Activated naive CD8-positive, alpha-beta T cell treated with anti-CD3 and anti-CD28 coated beads for 36 hours (primary cell): ENCODE measurements at places on chromosomes 16 and 17. TPM values are rescaled to one million over a fixed set of nuclear protein-coding genes. Genes with fewer than 3 reads are reported as not detected.

DNA sequence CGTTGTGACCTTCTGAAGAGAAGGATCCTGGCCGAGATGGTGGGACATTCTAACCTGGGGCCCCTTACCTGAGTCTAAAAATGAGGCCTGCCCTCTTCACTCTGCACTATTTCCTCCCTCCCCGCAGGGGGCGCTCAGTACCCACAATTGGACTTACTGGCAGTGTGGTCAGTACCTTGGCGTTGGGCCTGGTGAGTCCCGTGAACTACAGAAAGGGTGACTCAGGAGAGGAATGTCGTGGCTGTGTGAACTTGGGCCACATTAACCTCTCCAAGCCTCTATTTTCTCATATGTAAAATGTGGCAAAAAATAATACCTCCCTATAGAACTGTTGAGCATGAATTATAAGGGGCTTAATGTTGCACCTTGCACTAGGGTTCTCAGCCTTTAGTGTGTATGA lies 3.9 kb downstream of the RSAD1 start:
- H3K36me3 ChIP-seq: peaks cover 17% of the 10 kb centered on the region
- peak; percentile 79 for DNase-seq
- no peak overlapping the region for H3K4me3 ChIP-seq
- H3K27me3 ChIP-seq: no peaks in the 10 kb centered on the region
- H3K27ac ChIP-seq: peak overlapping the region; percentile 56

GRCh38 chr16:1014771-1015495 lies 33.4 kb downstream of the SOX8 start:
- H3K4me1 ChIP-seq: no peaks in the 10 kb centered on the region
- no peaks in the 10 kb centered on the region for H3K36me3 ChIP-seq
- no peak overlapping the region for H3K27ac ChIP-seq
- peaks cover 6% of the 10 kb centered on the region for H3K27me3 ChIP-seq
- no peak for DNase-seq
- H3K4me3 ChIP-seq: no peak overlapping the region

GRCh38 chr16:61419791-61420190 lies 616.4 kb downstream of the CDH8 start:
- DNase-seq: no peak
- H3K27me3 ChIP-seq: no peaks in the 10 kb centered on the region
- H3K27ac ChIP-seq: no peak overlapping the region
- H3K36me3 ChIP-seq: no peaks in the 10 kb centered on the region
- no peak overlapping the region for H3K4me3 ChIP-seq

SLC5A11 gene
- total RNA-seq: 0.10 TPM

DNA sequence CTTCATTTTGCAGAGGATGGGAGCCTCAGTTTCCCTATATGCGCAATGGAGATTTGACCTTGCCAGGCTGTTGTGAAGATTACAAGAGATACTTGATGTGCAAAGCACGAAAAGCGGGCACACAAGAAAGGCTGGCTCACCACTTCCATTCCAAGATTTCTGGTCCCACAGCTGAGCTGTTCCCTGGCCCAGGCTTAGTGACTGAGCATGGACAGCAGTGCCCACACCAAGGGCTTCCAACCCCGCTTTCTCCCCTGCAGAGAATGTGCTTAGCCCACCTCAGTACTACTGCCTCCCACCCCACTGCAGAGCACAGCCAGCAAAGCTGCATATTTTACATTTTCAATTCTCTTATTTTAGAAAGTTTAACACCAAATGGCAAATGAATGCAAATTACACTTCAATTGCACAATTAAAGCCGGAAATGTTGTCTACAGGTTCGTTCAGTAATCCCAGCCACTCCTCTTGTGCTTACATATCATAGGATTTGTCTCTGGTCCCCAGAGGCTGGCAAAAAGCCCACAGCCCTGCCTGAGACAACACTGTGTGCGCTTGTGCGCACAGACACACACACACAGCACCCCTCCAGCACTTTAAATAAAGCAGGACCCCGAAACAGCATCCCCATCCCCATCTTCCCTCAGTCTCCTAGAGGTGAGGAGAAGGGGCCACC lies 51.8 kb downstream of the VAC14 start:
- DNase-seq: no peak
- H3K27me3 ChIP-seq: no peaks in the 10 kb centered on the region
- no peak overlapping the region for H3K4me3 ChIP-seq

GRCh38 chr17:1511756-1512321 lies 4.6 kb downstream of the INPP5K start:
- no peak for DNase-seq
- no peak overlapping the region for H3K27ac ChIP-seq
- no peak overlapping the region for H3K4me3 ChIP-seq
- peaks cover 13% of the 10 kb centered on the region for H3K4me1 ChIP-seq
- H3K36me3 ChIP-seq: peaks cover 2% of the 10 kb centered on the region

GRCh38 chr17:57651996-57652395 lies 93.1 kb downstream of the CCDC182 start:
- DNase-seq: no peak
- peaks cover 5% of the 10 kb centered on the region for H3K4me1 ChIP-seq
- H3K4me3 ChIP-seq: no peak overlapping the region
- no peaks in the 10 kb centered on the region for H3K27me3 ChIP-seq
- H3K27ac ChIP-seq: no peak overlapping the region

RHOT2 gene
- total RNA-seq: 128 TPM

GRCh38 chr17:49362723-49363117 lies 670 bp upstream of the ZNF652 start:
- no peaks in the 10 kb centered on the region for H3K27me3 ChIP-seq

GRCh38 chr17:82599674-82600661 lies 48.3 kb downstream of the WDR45B start:
- no peak for DNase-seq
- peaks cover 15% of the 10 kb centered on the region for H3K36me3 ChIP-seq
- no peak overlapping the region for H3K27ac ChIP-seq
- no peaks in the 10 kb centered on the region for H3K27me3 ChIP-seq
- no peak overlapping the region for H3K4me3 ChIP-seq

DNA sequence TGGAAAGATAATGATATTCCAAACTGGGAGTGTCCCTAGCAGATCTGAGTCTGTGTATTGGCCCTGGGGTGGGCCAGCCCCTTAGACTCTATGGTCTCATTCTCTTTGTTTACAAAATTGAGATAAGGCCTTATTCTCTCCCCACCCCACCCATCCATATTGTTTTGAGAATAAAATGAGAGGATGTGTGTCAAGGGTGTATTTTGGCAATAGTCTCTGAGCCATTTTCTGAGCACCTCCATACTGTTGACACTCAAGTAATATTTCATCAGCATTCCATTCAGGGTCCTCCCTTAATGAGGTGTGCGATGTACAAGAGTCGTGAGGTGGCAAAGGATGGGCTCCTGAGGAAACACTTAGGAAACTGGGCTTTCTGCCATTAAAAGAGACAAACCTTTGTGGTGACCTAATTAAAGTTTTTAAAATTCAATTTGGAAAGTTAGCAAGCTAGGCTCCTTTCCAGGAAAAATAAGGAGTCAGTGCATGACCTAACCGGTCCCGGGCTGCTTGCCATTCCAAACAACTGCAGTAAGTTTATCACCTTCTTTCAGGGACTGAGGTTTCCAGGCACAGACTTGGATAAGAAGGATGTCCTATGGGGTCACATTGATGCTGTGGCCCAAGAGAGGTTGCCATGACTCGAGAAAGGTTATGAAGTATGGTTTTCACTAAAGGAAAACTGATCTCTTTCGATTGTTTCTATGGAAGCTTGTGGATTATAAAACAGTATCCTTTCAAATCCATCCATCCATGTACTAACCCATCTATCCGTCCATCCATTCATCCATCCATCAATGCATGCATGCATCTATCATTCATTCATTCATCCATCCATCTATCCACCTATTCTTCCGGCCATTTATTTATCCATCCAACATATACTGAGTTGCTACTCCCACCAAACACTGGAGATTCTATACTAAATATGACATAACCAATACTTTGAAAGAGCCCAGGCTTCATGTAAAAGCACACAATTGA lies 443.3 kb downstream of the UTP18 start:
- peaks cover 11% of the 10 kb centered on the region for H3K27me3 ChIP-seq
- H3K27ac ChIP-seq: no peak overlapping the region
- DNase-seq: no peak
- no peaks in the 10 kb centered on the region for H3K4me1 ChIP-seq
- no peaks in the 10 kb centered on the region for H3K36me3 ChIP-seq
- no peak overlapping the region for H3K4me3 ChIP-seq

GRCh38 chr17:9928601-9929333 lies 23.7 kb upstream of the RCVRN start:
- no peak overlapping the region for H3K27ac ChIP-seq
- H3K4me1 ChIP-seq: peaks cover 2% of the 10 kb centered on the region
- no peaks in the 10 kb centered on the region for H3K27me3 ChIP-seq
- no peaks in the 10 kb centered on the region for H3K36me3 ChIP-seq

GRCh38 chr17:81200695-81201580 lies 21.8 kb downstream of the CEP131 start:
- H3K36me3 ChIP-seq: no peaks in the 10 kb centered on the region
- no peaks in the 10 kb centered on the region for H3K4me1 ChIP-seq
- DNase-seq: no peak
- H3K27me3 ChIP-seq: no peaks in the 10 kb centered on the region
- H3K4me3 ChIP-seq: no peak overlapping the region
- H3K27ac ChIP-seq: no peak overlapping the region

GRCh38 chr16:81531419-81531821 lies 86.8 kb downstream of the CMIP start:
- no peaks in the 10 kb centered on the region for H3K27me3 ChIP-seq
- no peak for DNase-seq
- H3K36me3 ChIP-seq: peaks cover 10% of the 10 kb centered on the region
- H3K4me1 ChIP-seq: peaks cover 13% of the 10 kb centered on the region

DNA sequence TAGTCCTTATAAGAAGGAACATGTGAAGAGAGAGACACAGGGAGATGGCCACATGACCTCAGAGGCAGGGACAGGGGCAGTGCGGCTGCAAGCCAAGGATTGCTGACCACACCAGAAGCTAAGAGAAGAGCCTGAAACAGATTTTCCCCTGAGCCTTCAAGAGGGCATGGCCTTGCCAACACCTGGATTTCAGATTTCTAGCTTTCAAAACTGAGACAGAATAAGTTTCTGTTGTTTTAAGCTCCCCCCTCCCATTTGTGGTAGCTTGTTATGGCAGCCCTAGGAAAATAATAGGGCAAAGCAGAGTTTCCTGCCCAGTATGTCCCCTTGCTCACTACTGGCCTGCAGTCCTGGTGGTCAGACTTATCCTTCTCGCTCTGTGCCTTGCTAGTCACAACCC lies 204.5 kb downstream of the CCDC182 start:
- H3K4me1 ChIP-seq: peaks cover 27% of the 10 kb centered on the region
- H3K4me3 ChIP-seq: no peak overlapping the region
- no peaks in the 10 kb centered on the region for H3K27me3 ChIP-seq
- no peak overlapping the region for H3K27ac ChIP-seq

TOP2A gene
- 244 TPM for total RNA-seq

PRSS36 gene
- not detected for total RNA-seq

TBC1D28 gene
- not detected for total RNA-seq

GRCh38 chr16:28155293-28155692 lies 56.5 kb downstream of the XPO6 start:
- H3K4me1 ChIP-seq: peaks cover 50% of the 10 kb centered on the region
- no peak overlapping the region for H3K4me3 ChIP-seq
- no peaks in the 10 kb centered on the region for H3K27me3 ChIP-seq
- H3K27ac ChIP-seq: no peak overlapping the region

DNA sequence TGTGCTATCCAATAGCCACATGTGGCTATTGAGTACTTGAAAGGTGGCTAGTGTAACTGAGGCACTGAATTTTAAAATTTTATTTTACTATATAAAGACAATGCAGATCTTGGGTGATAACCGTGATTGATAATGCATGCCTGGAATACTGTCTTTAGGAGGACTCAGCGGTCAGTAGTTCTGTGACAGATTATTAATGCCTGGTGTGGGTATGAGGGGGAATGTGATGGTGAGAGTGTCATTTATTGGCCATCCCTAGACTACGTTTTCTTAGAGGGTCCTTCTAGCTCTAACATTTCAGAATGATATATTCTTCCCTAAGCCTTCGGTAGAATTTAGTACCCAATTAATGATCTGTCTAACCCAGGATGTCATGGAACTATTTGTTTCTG lies 157.6 kb downstream of the CPPED1 start:
- peak overlapping the region; percentile 98 for H3K27ac ChIP-seq
- no peak for DNase-seq
- peaks cover 10% of the 10 kb centered on the region for H3K36me3 ChIP-seq

TPSG1 gene
- not detected for total RNA-seq

ITGAD gene
- total RNA-seq: not detected

DNA sequence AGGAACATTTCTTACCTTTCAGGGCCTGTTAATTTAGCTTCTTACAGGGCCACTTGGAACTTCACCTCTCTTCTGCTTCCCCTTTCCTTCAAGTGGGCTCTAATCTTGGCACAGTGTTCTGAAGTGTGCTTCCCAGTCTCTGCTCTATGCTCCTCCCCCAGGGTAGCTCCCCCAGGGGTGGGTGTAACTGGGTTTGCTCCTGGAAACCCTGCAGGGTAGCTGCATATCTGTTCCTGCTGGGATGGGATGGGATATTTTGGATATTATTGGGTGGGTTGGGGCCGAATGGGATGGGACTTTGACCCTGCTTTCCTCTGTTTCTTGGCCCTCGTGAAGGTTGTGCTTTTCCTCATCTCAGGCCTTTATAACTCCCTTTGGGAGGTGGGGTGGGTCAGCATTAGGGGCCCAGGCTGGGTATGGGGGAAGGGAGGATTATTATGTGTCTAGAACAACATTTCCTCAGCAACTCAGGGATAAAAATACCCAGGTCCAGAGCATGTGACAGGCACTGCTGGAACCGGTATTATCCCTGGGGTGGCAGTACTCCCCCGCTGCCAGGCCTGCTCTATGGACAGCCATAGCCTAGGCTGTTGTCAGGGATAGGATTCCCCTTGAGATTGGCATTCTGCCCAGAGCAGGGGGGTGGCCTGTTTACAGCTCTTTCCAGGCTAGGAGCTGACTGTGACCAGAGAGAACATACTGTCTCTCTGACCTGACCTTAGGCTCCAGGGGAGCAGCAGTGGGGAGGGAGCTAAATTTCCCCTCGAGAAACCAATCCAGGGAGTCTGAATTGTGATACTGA lies 5.0 kb downstream of the NFE2L1 start:
- no peak for DNase-seq
- H3K36me3 ChIP-seq: peaks cover 56% of the 10 kb centered on the region
- peaks cover 64% of the 10 kb centered on the region for H3K4me1 ChIP-seq
- peak overlapping the region; percentile 29 for H3K4me3 ChIP-seq
- peak overlapping the region; percentile 70 for H3K27ac ChIP-seq

G6PC1 gene
- not detected for total RNA-seq

DNA sequence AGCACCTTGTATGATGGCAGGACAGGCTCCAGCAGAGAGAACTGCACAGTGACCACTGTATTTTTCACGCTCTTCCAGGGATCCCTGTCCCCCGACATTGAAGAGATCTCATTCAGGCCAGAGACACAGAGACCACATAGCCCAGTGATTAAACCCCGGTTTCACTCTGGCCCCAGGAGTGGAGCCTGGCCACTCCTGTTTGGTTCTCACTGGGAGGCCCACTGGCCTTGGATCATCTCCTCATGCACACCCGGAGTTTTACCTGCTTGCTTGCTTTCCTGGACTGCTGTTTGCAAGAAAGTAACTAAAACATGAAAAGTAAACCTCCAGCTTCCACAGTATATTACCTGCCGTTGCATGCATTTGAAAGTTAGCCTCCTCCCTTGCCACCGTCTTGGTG lies 13.2 kb upstream of the CLEC18C start:
- no peaks in the 10 kb centered on the region for H3K27me3 ChIP-seq
- peaks cover 3% of the 10 kb centered on the region for H3K36me3 ChIP-seq
- no peak overlapping the region for H3K27ac ChIP-seq
- DNase-seq: no peak
- H3K4me1 ChIP-seq: peaks cover 4% of the 10 kb centered on the region
- H3K4me3 ChIP-seq: no peak overlapping the region

- H3K4me3 ChIP-seq: peak overlapping the region; percentile 54
- no peaks in the 10 kb centered on the region for H3K27me3 ChIP-seq
- H3K4me1 ChIP-seq: peaks cover 16% of the 10 kb centered on the region
- H3K27ac ChIP-seq: no peak overlapping the region
- DNase-seq: no peak
Observed at GRCh38 chr16:29680180-29680598, 1.2 kb downstream of the QPRT start.

KRTAP2-1 gene
- not detected for total RNA-seq

MEOX1 gene
- total RNA-seq: 0.25 TPM
